ENCODE measurements at places on chromosomes 3 and 15.

DNA sequence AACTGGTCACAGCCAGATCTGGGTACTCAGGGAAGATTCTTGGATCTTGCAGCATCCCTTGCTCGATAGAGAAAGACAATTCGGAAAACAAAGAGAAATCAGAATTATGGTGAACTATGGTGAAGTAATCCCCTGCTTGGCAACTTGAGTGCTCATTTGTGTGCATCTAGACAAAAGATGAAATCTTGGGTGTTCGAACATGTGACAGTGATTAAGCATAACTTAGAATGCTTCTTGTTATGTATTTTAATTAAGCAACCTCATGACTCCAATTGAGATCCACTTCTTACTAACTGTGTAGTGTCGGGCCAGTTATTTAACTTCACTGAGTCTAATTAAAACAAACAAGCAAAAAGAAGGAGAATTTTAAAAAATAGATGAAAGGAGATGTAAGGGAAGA is 56.5 kb downstream of the ZNF385D start:
- no peak for DNase-seq

DNA sequence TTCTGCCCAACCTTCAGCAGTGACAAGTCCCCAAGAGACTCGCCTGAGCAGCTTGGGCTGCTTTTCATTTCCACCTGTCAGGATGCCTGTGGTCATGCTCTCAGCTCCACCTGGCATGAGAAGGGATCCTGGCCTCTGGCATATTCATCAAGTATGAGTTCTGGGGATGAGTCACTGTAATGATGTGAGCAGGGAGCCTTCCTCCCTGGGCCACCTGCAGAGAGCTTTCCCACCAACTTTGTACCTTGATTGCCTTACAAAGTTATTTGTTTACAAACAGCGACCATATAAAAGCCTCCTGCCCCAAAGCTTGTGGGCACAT is 3.5 kb downstream of the MYD88 start:
- DNase-seq: peak; percentile 66

DNA sequence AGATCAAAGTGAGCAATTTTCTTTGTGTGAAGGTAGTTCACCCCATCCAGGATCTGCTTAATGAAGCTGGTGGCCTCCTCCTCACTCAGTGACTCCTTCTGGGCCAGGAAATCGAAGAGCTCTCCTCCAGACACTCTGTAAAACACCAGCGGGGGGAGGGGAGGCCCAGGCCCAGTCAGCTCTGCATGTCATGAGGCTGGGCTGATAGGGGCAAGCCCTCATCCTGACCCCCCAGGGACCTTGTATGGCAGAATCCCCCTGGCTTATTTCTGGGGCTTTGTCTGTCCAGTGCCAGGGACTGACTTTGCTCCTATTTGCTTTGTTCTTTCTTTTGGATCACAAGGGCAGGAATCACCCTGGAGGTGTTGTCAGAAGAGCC is 74.9 kb downstream of the DAPK2 start:
- no peak for DNase-seq

DNA sequence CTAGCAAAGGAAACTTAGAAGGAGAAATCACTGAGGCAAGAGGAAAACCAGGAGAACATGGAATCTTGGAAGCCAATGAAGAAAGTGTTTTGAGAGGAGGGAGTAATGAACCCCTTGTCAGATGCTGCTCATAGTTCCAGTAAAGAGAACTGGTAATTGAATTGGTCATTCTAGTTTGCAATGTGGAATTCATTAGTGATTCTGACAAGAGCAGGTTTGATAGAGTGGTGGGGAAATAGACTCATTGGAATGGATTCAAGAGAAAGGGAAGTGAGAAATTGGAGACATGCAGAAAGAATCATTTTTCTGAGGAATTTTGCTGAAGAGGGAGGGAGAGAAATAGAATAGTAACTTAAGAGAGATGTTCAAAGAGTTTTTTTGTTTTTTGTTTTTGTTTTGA is 21.0 kb downstream of the GLCE start:
- no peak for DNase-seq

GRCh38 chr15:74220475-74221248 is 15.5 kb upstream of the CCDC33 start:
- DNase-seq: no peak

DNA sequence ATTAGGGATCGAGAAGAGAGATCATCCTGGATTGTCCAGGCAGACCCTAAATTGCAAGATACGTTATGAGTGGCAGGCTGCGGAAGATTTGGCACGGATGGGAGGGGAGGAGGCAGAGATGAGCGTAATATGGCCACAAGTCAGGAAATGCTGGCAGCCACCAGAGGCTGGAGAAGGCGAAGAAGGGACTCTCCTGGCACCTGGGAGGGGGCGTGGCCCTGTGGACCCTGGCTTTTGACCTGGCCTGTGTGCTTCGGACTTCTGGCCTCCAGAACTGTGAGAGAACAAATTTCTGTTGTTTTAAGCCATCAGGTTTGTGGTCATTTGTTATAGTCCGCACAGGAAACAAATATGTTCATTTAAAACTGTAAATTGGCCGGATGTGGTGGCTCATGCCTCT is 31.9 kb upstream of the IGF1R start:
- no peak for DNase-seq

DNA sequence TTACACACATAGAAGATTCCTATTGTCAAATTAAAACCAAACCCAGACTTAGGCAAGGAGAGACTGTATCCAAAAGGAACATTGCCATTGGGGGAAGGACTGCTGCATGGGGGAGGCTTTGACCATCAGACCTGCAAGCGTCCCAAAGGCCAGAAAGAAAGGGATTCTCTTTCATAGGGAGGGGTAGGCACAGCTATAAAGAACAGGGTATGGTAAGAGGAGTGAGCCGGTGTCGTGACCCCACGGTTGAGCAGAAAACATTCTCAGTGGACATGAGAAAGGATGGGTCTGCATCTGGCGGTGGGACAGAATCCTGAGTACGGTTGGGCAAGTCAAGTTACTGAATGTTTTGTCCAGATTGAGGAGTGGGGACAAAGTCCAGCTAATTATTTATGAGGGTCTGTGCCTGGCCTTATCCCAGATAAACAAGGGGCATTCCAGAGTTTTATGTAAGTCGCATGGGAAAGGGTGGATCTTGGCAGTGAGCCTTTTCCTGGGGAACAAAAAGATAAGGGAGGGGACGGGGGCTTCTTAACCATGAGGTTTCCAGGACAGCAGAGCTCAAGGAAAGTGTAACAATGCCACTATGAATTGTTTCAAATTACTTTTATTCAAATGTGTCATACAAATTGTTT is 357.8 kb downstream of the OCA2 start:
- no peak for DNase-seq
